NCI-H748 treated with DMSO at 0.1 percent for 48 hours (cell line): ENCODE measurements at places on chromosomes 3 and 15.
A peak's percentile ranks its signal among the peaks of the same experiment; 100 is the strongest.

DNA sequence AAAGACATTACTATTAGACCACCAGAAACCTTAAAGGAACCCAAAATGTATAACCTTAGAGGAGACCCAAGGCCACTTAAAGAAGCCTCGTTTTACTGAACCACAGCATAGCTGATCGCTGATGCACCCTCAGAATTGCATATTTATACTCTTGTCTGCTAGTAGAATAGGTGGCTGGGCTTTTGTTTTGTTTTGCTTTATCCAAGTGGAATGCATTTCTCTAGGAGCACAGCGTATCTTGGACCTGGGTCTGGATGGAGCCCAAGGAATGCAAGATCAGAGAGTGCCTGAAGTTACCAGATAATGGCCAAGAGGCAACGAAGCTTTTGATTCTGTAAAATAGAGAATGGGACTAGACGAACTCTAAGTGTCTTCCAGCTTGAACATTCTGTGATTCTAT lies 129.2 kb upstream of the COL8A1 start:
- no peak for DNase-seq

DNA sequence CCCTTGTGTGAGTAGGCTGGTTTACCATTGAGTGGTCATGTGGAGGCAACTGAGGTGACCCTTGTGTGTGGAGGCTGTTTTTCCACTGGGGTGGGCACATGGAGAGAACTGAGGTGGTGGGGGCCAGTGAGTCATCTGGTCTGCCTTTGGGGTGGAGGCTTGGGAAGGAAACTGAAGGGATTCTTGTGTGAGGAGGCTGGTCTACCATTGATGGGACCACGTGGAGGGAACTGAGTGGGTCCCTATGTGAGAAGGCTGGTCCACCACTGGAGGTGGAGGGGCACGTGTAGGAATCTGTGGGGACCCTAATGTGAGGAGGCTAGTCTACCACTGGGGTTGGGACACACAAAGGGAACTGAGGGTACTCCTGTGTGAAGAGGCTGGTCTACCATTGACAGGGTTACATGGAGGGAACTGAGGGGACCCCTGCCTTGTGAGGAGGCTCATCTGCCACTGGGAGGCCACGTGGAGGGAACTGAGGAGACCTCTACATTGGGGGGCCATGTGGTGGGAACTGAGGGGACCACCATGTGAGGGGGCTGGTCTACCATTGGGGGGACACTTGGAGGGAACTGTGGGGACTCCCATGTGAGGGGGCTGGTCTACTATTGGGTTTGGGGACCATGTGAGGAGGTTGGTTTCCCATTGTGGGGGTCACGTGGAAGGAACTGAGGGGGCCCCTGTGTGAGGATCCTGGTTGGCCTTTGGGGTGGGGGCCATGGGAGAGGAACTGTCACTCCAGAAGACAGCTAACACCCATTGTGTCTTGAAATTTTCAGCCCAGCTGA lies 164.5 kb downstream of the WNT7A start:
- DNase-seq: no peak

GRCh38 chr3:52072020-52072419 lies 15.6 kb upstream of the DUSP7 start:
- DNase-seq: no peak

DNA sequence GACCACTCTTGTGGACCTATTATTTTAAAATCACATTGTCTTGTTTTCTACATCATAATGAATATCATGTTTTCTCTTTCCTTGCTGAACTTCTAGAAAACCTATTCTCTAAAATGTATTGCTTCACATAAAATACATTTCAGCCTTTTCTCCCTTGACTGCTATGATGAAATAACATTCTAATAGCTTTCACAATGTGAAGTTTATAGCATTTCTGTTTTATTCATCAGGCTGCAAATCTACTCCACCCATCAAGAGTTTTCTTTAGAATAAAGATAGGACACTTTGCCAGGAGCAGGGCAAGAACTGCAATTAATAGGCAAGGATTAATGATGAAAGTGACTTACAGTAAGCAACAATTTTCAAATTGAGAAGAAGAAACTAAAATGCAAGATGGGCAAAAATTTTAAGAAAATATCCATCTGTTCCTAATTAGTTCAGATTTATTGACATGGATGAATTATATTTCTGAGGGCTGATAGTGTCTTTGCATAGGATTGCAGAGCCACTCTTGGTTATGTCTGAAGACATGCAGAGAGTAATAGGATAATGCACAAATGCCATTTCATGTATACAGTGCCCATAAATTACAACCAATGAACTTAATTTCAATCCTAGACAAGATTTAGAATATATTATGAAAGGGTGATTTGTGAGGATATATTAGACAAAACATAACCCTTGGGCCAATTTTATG lies 21.7 kb downstream of the LEKR1 start:
- DNase-seq: no peak

- DNase-seq: no peak
These were observed 89.7 kb downstream of the SSR3 start for GRCh38 chr3:156465194-156465593.

GRCh38 chr3:127970966-127971592 lies 56.0 kb downstream of the KBTBD12 start:
- peak; percentile 30 for DNase-seq

DNA sequence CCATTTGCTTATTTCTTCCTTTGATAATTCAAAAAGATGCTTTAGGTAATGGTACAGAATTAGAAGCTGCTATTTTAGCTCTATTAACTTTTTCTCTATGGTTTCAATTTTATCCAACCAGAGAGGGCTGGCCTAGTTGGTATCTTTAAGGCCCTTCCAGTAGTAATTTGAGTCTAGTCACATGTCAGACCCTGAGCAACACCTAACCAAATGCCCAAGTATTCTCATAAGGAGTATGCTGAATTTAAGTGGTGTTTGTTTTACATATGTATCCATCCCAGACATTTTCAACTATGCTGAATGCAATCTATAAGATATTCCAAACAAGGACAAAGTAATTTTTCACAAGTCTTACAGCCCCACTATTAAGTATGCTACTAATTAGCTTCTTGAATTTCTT lies 9.6 kb downstream of the DNAJC19 start:
- DNase-seq: no peak

GRCh38 chr3:73561494-73561893 lies 63.2 kb downstream of the PDZRN3 start:
- DNase-seq: no peak

DNA sequence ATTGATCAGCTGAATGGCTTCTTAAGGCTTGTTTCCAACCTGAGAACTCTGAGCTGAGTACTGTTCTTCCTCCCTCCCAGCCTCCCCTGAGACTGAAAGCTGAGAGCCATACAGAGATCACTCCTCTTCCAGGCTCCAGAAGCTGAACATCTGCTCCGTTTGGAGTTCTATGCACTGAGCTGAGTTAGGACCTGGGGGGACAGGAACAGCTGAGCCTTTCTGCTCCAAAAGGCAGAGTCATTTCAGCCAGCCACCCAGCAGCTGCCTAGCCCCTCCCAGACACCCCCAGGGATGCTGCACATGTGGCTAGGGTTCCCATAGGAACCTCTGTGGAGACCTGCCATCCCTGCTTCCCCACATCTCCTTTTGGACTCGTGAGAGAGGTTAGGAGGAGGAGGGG lies 64.2 kb upstream of the GLCE start:
- DNase-seq: no peak

GRCh38 chr3:111781561-111782446 lies 77.3 kb upstream of the PHLDB2 start:
- DNase-seq: no peak

- DNase-seq: no peak
These were observed 129.6 kb upstream of the PLXND1 start for GRCh38 chr3:129736070-129736469.

GRCh38 chr3:37904601-37905000 lies 42.9 kb downstream of the CTDSPL start:
- DNase-seq: no peak

DNA sequence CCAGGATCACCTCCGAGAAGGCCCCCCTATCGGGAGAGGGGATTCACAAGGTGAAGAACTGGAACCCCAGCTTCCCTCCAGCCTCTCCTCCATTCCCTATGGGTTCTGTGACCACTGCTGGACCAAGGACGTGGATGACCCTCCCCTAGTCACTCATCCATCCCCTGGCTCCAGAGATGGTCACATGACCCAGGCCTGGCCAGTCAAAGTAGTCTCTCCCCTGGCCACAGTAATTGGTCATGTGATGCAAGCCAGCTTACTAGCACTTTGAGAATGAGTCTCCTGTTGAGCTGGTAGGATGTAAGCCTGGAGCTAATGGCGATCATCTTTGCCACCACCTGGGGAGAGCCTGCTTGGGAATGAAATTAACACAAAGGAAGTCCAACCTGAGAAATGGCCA lies 3.9 kb downstream of the CAMK1 start:
- DNase-seq: no peak

GRCh38 chr3:61538486-61538885 lies 22.9 kb upstream of the PTPRG start:
- DNase-seq: no peak

GRCh38 chr3:52842424-52842823 lies 7.6 kb upstream of the MUSTN1 start:
- no peak for DNase-seq

- no peak for DNase-seq
These were observed 11.6 kb downstream of the PDCD10 start for GRCh38 chr3:167723025-167723512.
